ENCODE measurements at places on chromosomes 13 and 19. TPM values are rescaled to one million over a fixed set of nuclear protein-coding genes. Genes with fewer than 3 reads are reported as not detected.

Gene PSG11
- total RNA-seq, result not detected

- no peak for DNase-seq
- no peak overlapping the region for H3K27ac ChIP-seq
- H3K4me3 ChIP-seq, result no peak overlapping the region
Observed at GRCh38 chr19:19606021-19606420, 12.5 kb downstream of the PBX4 start.

DNA sequence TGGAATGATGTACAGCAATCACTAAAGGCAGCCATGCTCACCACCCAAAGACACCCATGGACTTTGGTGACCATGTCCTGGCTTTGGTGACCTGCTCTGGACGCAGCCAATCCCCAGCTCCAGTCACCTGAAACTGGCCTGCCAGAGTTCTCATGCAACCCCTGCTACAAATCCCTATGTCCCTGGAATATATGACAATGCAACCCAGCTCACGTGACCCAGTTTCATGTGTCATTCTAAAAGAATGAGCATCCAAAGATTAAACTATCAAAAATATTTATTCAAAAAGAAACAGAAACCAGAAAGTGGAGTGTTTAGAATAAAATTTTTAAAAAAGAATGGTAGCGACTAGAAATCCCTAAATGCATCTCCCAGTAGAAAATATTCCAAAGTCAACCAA lies 203.3 kb upstream of the IRS2 start:
- H3K27ac ChIP-seq, result no peak overlapping the region
- H3K4me1 ChIP-seq, result no peaks in the 10 kb centered on the region
- peak; percentile 20 for DNase-seq
- H3K36me3 ChIP-seq, result no peaks in the 10 kb centered on the region
- H3K4me3 ChIP-seq, result no peak overlapping the region
- H3K27me3 ChIP-seq, result no peaks in the 10 kb centered on the region

DNA sequence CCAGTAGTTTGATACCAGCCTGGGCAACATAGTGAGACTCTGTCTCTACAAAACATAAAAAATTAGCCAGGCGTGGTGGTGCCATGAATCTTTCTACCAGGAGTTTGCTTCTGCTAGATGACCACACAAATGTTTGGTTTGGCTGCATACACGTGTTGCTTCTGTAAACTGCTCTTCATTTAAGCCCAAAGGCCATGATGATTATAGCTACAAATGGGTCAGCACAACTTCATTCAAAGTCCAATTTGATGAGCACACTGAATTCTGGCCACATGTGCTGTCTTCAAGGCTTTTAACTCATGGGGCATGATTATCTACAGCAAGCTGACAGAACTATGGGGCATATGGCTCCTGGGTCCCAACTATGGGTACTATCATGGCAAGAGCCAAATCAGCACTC lies 46.3 kb upstream of the DCT start:
- no peaks in the 10 kb centered on the region for H3K4me1 ChIP-seq
- H3K4me3 ChIP-seq, result no peak overlapping the region
- H3K27me3 ChIP-seq, result no peaks in the 10 kb centered on the region

GRCh38 chr19:7918615-7919421 lies 1.3 kb upstream of the SNAPC2 start:
- no peak overlapping the region for H3K4me3 ChIP-seq
- peaks cover 44% of the 10 kb centered on the region for H3K27me3 ChIP-seq
- H3K27ac ChIP-seq, result no peak overlapping the region
- peaks cover 5% of the 10 kb centered on the region for H3K4me1 ChIP-seq

Gene GARIN5A
- 8.3 TPM for total RNA-seq

DNA sequence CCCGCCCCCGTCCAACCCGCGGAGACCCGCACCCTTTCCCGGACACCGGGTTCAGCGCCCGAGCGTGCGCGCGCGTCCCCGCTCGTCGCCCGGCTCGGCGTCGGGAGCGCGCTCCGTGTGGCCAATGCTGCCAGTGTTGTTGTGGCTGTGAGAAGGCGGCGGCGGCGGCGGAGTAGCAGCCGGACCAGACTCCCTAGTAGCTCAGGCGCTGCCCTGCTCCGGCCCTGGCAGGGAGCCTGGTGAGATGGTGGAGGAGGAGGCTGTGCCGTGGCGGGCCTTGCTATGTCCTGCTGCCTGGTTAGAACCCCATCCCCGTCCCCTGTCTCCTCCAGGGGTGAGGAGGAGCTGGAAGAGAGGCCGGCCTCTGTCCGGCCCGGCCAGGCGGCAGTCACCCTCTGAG lies 553.2 kb downstream of the TUBA3C start:
- no peaks in the 10 kb centered on the region for H3K36me3 ChIP-seq
- no peak overlapping the region for H3K4me3 ChIP-seq
- H3K4me1 ChIP-seq, result no peaks in the 10 kb centered on the region
- H3K27me3 ChIP-seq, result no peaks in the 10 kb centered on the region
- H3K27ac ChIP-seq, result no peak overlapping the region
- DNase-seq, result no peak

GRCh38 chr13:28356561-28357021 lies 138.3 kb downstream of the FLT1 start:
- DNase-seq, result no peak
- H3K27me3 ChIP-seq, result no peaks in the 10 kb centered on the region
- H3K4me3 ChIP-seq, result no peak overlapping the region
- H3K36me3 ChIP-seq, result no peaks in the 10 kb centered on the region
- H3K4me1 ChIP-seq, result peaks cover 7% of the 10 kb centered on the region

DNA sequence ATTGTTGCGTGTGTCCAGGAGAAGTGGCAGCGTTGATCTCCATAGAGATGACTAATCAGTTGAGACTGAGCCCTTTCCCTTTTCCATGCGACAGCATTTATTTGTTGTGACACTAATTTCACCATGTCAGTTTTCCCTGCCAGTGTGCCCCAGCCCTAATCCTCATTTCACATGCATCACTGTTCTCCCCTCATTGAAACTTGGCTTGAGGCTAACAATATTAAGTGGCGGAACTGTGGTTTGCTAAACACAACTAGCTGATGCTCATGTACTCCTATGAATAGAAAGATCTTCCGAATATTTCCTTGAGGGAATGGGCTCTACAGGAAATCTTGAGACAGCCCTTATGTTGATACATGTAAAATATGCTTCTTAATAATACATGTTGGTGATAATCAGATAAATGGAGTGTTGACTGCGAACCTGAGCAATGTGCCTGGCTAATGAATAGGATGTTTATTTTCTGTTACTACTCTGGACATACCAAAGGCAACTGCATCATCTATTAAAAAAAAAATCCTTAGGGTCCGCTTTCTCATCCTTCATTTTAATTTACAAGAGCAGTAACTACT lies 258.6 kb downstream of the ATP8A2 start:
- H3K36me3 ChIP-seq, result no peaks in the 10 kb centered on the region
- no peak for DNase-seq
- no peak overlapping the region for H3K4me3 ChIP-seq
- peak overlapping the region; percentile 36 for H3K27ac ChIP-seq
- H3K4me1 ChIP-seq, result no peaks in the 10 kb centered on the region

DNA sequence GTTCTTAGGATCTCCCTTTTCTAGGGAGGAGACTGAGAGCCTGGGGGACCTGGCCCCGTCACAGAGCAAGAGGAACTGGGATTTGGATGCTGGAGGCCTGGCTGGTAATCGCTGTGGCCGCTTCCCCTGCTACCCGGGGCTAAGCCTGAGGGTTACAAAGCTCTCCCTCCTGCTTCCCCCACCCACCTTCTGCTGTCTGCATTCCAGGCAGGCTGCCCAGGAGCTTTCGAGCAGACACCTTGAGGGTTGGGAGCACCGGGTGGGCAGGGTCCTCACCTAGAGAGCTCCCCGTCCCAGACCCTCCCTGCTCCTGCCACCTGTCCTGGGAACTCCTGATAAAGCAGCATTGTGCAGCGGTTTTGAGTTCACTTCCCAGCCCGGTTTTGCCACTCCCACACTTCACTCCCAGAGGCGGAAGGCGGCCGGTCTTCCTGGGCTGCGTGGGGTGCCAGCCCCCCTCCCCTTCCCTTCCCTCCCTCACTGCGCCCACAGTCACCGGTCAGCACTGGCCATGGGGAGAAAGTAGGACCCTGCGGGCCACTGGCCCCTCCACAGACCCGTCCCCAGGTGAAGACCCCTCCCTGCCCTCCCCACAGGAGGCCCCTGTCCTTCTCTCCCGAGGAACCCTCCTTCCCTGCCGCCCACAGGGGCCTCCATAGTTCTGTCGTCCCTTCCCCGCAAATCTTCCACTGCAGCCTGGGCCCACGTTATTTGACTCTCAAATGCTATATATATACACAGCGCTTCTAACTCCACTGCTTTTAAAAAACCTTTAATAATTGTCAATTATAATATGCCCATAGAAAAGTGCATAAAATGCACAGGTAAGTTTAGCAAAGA lies 8.1 kb downstream of the PAK4 start:
- H3K4me3 ChIP-seq, result no peak overlapping the region
- H3K4me1 ChIP-seq, result peaks cover 8% of the 10 kb centered on the region
- no peaks in the 10 kb centered on the region for H3K36me3 ChIP-seq
- H3K27me3 ChIP-seq, result no peaks in the 10 kb centered on the region
- DNase-seq, result peak; percentile 72

Gene TPRX1
- total RNA-seq, result not detected

GRCh38 chr13:30905932-30906383 lies at the start of gene MEDAG:
Gene MEDAG, plus strand, starts transcription at chr13:30906271. Its CDS starts 245 bp downstream, at chr13:30906516.
- no peak for DNase-seq
- H3K4me3 ChIP-seq, result no peak within 1 kb of the TSS
- H3K27ac ChIP-seq, result no peak within 1 kb of the TSS
- H3K4me1 ChIP-seq, result no peaks in the 10 kb centered on the region
- H3K27me3 ChIP-seq, result peaks cover 73% of the 10 kb centered on the region

DNA sequence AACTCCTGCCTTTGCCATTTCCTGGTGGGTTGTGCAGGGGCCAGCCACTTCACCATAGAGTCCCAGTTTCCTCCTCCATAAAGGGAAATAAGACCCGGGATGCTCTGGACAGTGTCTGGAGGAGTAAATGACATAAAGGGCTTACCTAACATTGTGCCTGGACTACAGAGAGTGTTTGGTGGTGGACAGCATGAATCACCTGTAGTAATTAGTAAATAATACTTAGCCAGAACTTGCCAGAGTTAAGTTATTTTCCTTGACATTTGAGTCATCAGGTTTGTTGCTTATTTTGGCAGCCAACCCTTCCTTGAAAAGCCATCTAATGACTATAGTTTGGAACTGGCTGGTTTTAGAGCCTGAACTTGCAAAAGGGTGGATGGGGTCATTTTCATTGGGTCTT lies 159.2 kb downstream of the SLC7A1 start:
- H3K27ac ChIP-seq, result no peak overlapping the region
- no peaks in the 10 kb centered on the region for H3K36me3 ChIP-seq
- H3K4me3 ChIP-seq, result no peak overlapping the region
- peaks cover 8% of the 10 kb centered on the region for H3K4me1 ChIP-seq
- H3K27me3 ChIP-seq, result no peaks in the 10 kb centered on the region

DNA sequence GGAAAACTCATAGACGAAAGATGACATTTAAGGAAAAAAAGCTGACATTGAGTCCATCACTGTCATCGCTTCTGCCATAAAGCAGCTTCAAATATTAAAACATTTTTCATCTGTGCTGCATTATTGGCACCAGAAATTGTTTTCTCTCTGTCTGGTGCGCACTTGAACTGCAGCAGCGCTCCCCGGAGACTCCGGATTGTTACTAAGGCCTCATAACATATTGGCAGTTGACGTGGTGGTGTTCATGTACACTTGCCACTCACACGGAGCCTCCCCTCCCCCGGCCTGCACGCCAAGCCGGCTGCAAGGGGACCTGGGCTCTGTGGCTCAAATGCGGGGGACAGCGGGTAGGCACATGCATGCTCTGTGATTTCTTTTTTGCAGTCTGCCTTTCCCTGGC lies 203.2 kb downstream of the TSHZ3 start:
- H3K4me1 ChIP-seq, result no peaks in the 10 kb centered on the region
- DNase-seq, result no peak
- no peaks in the 10 kb centered on the region for H3K27me3 ChIP-seq
- H3K27ac ChIP-seq, result no peak overlapping the region

DNA sequence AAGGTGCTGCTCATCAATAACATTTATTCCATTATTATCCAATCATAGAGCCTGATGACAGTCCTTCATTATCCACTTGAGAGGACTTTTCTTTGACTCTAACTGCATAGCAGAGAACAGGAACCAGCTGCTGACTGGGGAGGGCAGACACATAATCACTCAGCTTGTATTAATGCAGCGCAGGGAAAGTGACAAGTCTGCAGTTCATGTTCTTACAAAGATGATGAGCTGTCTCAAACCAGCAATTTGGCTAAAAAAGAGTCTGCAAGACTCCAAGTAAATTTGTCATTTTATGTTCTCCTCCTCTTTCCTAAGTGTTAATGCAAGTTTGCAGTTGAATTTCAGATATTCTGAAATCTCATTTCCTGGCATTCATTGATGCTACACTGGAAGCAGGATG lies 40.0 kb upstream of the CBY2 start:
- no peaks in the 10 kb centered on the region for H3K4me1 ChIP-seq
- no peak for DNase-seq
- no peak overlapping the region for H3K27ac ChIP-seq
- H3K36me3 ChIP-seq, result no peaks in the 10 kb centered on the region

DNA sequence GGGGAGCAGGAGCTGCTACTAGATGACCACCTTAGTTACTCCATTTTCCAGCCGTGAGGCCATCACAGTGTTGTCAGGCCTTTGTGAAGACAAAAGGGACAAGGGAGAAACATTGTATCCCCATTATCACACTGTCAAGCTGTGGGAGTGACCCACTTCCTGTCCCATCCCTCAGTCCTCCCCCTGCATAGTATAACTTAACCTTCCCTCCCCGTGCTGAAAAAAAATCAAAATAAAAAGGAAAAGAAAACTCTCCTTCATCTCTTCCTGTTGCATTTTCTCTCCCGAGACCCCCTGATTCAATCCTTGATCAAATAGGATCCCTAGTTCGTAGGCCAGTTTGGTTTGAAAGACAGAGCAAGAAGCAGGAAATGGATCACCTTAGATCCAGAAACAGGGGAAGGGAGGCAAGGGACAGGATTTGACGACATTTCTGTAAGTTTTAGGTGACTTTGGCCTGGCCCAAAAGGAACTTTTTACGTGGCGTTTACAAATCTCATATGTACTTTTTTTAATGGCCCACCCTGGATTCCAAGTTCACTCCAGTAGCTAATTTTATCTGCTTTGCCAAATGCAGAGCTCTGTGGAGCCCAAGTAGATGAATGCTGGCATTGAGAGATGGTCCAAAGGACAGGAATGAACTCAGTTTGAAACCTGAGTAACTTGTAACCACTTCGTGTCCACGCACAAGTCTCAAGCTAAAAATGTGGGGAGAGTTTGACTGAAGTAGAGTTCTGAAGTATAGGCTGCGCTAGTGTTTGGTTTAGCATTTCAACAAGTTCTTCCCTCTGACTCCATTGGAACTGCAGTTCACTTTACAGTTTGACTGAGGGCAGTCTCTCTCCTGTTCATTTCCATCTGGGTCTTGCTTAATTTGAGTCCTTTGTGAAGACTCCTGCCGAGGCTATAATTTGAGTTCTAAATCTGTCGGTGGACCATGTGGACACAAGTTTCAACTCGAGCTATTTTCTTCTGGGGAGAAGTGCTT lies 16.6 kb upstream of the GATAD2A start:
- no peak overlapping the region for H3K27ac ChIP-seq
- no peaks in the 10 kb centered on the region for H3K4me1 ChIP-seq
- H3K4me3 ChIP-seq, result peak overlapping the region; percentile 24
- no peaks in the 10 kb centered on the region for H3K36me3 ChIP-seq
- no peaks in the 10 kb centered on the region for H3K27me3 ChIP-seq
- DNase-seq, result no peak

Gene MCEMP1
- not detected for total RNA-seq

- H3K4me1 ChIP-seq, result no peaks in the 10 kb centered on the region
- no peak overlapping the region for H3K4me3 ChIP-seq
- DNase-seq, result no peak
- no peaks in the 10 kb centered on the region for H3K36me3 ChIP-seq
- H3K27ac ChIP-seq, result no peak overlapping the region
- no peaks in the 10 kb centered on the region for H3K27me3 ChIP-seq
Observed at GRCh38 chr13:39210961-39211534, 172.8 kb downstream of the NHLRC3 start.
